ENCODE measurements at places on chromosomes 4 and X.

DNA sequence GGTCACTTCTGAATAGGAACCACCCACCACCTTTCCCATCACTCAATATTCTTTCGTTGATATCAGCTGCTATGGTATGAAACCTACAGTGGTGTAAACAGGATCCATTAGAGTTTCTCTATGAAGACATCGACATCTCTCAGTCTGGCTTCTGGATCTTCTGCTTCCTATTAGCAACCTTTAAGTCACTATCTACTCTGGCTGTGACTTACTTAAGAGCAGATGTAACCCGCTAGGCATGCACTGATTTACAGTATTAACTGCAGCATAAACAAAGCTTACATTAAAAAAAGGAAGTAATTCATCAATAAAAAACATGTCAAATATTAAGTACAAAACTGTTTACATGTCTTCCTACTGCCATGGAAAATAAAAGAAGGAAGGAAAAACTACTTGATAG lies 96.4 kb downstream of the ANAPC10 start:
- no peak for DNase-seq

DNA sequence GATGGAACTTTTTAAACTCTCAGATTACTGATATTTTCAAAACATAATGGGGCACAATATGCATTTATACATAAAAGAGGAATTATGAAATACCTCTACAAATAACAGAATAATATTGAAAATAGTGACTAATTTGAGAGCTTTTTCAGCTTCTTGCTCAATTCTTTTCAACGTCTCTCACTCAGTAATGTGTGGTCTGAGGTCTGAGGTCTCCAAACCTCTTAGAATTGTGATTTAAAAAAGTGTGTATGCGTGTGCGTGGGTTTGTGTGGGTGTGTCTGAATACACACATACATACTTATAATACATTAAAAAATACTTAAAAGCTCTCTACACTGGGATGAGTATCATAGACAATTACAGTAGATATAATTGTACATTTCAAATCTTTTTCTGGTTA lies 7.9 kb downstream of the NDNF start:
- no peak for DNase-seq

DNA sequence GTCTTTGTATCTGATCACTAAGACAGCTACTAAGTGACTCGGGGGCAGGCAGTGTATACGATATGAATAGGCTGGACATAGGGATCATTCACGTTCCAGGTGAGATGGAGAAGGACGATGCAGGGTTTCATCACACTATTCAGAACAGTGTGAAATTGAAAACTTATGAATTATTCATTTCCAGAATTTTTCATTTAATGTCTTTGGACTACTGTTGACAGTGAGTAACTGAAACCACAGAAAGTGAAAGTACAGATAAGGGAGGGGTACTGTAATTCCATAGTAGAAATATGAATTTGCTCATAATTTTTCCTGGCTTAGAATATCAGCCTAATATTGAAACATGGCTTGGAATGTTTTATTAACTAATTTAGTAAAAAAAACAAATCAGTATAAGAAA lies 24.4 kb downstream of the TMEM144 start:
- DNase-seq = no peak

GRCh38 chr4:106385853-106386393 lies 17.3 kb upstream of the GIMD1 start:
- no peak for DNase-seq

DNA sequence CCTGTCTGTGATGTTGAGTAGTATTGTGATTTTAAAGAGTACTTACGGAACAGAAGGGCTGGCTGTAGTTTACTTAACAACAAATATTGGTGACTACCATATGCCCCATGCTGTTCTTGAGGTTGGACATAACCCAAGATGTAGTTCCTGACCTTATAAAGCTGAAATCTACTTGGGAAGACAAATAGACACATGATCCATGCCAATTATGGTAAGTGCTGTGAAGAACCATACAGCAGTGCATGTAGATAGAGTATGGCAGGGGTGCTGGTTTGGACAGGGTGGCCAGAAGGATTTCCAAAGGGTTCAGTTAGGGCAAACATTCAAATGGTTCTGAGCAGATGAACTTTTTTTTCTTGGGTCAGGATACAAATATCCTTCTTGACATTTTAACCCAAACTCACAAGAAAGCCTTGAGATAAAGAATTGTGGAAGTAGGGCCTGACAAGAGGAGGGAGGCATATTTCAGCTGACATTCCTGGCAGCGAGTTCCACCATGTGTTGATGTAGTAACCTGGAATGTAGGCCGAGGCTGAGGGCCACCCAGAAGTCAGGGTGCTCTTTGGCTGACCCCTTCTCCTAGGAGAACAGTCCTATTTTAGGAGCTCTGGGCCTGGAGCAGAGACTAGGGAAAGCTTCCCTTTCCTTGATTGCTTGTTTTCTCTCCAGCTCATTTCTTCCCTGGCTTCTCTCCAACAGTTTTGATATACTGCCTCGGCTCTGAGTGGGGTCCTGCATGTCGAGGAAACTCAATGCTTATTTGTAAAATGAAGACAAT lies 74.2 kb downstream of the FREM3 start:
- no peak for DNase-seq

GRCh38 chr4:142285222-142285583 lies 560.9 kb downstream of the INPP4B start:
- no peak for DNase-seq

GRCh38 chr4:184294606-184295133 lies 77.0 kb upstream of the ENPP6 start:
- DNase-seq = no peak

- DNase-seq = no peak
Measured at GRCh38 chrX:39643550-39643949, 454.2 kb downstream of the BCOR start.

GRCh38 chrX:132364313-132364712 lies 124.5 kb downstream of the MBNL3 start:
- DNase-seq = no peak

DNA sequence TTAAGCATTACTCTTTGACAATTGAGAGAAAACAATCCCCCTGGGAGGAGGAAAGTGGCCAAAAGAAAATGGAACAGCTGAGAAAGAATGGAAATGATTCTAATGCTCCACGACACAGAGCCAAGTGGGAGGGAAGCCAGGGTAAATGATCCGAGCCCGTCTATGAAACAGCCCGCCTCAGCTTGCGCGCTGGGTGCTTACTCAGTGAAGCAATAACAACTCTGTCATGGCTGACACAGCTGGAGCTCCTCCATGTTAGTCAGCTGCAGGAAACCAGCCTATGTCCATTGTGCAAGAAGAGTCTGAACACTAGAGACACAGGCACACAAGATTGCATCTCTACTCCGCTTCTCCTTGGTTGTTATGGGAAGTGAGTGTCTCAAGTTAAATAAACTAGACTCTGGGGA lies 19.3 kb downstream of the NOA1 start:
- no peak for DNase-seq

DNA sequence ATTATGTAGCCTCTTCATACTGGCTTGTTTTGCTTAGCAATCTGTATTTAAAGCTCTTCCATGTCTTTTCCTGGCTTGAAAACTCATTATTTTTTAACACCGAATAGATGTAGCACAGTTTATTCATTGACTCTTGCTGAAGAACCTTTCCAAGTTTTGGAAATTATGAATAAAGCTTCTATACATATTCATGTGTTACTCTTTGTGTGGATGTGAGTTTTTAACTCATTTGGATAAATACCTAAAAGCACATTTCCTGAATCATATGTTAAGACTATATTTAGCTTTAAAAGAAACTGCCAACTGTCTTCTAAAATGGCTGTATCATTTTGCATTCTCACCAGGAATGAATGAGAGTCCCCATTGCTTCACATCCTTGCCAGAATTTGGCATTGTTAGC lies 2061.7 kb upstream of the AGA start:
- no peak for DNase-seq

DNA sequence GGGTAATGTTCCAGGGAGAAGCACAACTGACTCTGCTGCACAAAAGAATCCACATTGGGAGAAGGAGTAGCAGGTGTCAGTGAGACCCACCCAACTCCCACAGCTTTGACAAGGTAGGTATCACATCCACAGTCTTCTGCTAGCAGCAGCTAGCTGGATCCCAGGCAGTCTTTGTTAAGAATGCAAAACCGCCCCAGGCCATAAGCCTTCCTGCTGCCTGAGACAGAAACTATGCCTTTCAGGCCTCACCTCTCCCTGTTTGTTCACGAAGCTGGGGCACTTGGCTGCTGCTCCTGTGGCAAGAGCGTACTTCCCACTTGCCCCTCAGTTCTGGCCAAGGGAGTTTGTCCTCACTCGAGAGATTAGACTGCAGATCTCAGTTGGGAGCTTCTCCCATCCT lies 21.4 kb downstream of the RRAGB start:
- no peak for DNase-seq

GRCh38 chrX:118353081-118353850 lies 7.4 kb downstream of the WDR44 start:
- no peak for DNase-seq

Measured in DND-41 (cell line).